ENCODE measurements at places on chromosomes 6 and 20.

DNA sequence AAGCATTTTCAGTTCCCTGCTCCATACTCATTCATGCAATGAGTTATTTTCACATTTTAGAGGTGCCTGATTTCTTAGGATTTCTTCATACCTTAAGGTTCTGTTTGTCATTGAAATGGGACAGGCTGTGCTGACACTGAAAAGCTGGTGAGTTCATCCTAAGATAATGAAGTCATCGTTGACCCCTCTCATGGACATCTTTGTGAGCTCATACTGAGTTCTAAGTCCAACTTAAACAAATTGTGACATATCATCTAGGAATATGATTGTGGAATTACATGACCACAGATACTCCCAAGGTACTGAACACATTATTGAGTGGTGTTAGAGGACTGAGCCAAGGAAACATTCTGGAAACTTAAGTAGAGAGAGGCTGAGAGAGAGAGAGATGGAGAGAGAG, 224.8 kb upstream of the JAG1 start:
- no peak overlapping the region for H3K4me3 ChIP-seq
- H3K27me3 ChIP-seq = no peaks in the 10 kb centered on the region
- no peaks in the 10 kb centered on the region for H3K4me1 ChIP-seq
- no peaks in the 10 kb centered on the region for H3K36me3 ChIP-seq
- H3K27ac ChIP-seq = no peak overlapping the region

DNA sequence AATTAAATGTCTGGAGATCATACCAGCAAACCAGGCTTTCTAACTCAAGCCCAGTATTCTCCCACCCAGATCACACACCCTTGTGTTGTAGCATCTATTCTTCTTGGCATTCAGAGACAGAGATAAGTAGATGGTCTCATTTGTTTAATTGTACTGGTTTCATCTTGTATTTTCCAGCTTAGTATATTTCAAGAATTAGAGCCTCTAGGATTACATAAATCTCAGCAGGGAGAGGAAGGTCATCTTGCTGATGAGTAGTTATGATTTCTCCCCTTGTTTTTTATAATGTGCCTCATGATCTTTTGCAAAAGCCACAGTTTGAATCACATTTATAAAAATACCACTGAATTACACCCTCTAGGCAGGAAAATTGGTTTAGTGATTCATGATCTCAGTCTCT, 106.6 kb upstream of the NRSN1 start:
- H3K27me3 ChIP-seq = no peaks in the 10 kb centered on the region
- no peak overlapping the region for H3K27ac ChIP-seq
- H3K36me3 ChIP-seq = no peaks in the 10 kb centered on the region
- no peak for DNase-seq
- no peaks in the 10 kb centered on the region for H3K4me1 ChIP-seq
- no peak overlapping the region for H3K4me3 ChIP-seq

GRCh38 chr6:107536180-107536961, 46.5 kb downstream of the SOBP start:
- H3K4me1 ChIP-seq = no peaks in the 10 kb centered on the region
- no peaks in the 10 kb centered on the region for H3K27me3 ChIP-seq
- DNase-seq = no peak
- H3K4me3 ChIP-seq = no peak overlapping the region
- peaks cover 12% of the 10 kb centered on the region for H3K36me3 ChIP-seq

GRCh38 chr6:135002974-135003703, 51.5 kb downstream of the HBS1L start:
- no peaks in the 10 kb centered on the region for H3K4me1 ChIP-seq
- peak overlapping the region; percentile 32 for H3K27ac ChIP-seq
- peaks cover 33% of the 10 kb centered on the region for H3K36me3 ChIP-seq
- DNase-seq = no peak

DNA sequence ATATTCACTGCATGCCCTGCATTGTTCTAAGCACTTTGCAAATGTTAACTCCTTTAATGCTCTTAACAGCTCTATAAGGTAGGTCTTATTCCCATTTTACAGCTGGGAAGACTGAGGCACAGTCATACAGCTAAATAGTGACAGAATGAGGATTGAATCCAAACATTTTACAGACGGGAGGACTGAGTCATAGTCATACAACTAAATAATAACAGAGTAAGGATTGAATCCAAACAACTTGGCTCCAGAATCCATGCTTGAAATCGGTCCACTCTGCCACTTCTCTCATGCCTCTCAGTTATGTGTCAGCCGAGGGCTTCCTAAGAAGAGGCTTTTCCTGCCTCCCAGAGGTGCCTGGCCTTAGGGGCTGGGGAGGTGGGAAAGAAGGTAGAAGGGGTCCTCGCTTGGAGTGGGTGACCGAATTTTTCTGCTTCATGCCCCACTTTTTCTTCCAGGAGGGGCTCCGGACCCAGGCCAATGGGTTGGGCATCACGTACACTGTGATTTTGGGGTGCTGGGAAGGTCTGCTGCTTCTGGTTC, 137.4 kb upstream of the RNF24 start:
- peaks cover 8% of the 10 kb centered on the region for H3K27me3 ChIP-seq
- H3K4me3 ChIP-seq = no peak overlapping the region
- no peak for DNase-seq
- H3K4me1 ChIP-seq = peaks cover 18% of the 10 kb centered on the region

DNA sequence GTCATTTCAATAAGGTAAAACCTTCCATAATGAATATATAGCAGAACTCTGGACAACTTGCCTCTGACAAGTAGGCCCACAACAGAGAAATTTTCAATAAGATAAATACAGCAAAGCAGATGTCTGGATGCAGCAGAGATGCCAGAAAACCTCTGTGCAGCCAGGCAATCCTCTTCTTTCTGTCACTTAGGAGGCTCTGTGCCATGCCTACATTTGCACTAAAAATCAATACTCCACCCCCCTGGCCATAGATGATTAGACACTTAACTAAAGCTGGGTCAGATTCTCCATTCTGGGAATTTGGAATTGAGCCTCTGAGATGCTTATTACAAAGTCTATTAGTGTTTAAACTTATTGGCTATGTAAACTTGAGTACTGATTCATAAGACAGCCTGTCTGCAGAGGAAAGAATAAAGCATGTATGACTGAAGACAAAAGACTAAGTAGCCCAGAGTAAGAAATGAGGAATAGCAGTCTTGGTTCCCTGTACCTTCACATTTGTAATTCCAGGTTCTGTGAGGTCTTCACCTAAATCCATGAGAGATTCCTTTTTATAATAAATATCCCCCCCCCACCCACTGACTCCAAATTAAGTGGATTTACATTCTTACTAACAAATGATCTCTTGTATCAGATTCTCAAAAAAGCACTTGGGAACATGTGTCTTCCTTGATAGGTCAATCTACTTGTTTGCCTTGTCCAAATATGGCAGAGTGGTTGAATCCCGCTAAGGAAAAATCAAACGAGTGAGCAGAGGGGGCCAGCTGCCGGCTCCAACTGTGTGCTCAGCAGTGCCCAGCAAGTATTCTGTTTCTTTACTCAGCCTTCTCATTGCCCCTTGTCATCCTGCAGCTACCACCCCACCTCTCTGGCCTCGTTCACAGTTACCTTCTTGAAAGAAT, 20.4 kb downstream of the MAN1A1 start:
- no peak for DNase-seq
- H3K4me1 ChIP-seq = peaks cover 33% of the 10 kb centered on the region
- H3K27me3 ChIP-seq = no peaks in the 10 kb centered on the region
- H3K27ac ChIP-seq = no peak overlapping the region

DNA sequence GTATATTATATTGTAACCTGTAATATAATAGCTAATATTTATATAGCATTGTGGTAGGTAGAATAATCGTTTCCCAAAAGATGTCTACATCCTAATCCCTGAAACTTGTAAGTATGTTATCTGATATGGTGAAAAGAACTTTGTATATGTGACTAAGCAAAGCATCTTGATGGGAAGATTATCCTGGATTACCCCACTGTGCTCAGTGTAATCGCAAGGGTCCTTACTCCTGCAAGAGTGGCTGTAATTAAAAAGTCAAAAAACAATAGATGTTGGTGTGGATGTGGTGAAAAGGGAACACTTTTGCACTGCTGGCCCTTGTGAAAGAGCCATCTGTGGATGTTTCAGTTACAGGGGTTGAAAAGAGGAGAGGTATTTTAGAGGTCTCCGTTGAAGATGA, 95.2 kb downstream of the EDN1 start:
- H3K27me3 ChIP-seq = no peaks in the 10 kb centered on the region
- no peak overlapping the region for H3K27ac ChIP-seq
- no peak for DNase-seq

- no peaks in the 10 kb centered on the region for H3K36me3 ChIP-seq
- DNase-seq = no peak
- H3K27ac ChIP-seq = no peak overlapping the region
- H3K27me3 ChIP-seq = no peaks in the 10 kb centered on the region
- H3K4me3 ChIP-seq = no peak overlapping the region
These were observed 645.6 kb downstream of the MMUT start for GRCh38 chr6:48817333-48818051.

DNA sequence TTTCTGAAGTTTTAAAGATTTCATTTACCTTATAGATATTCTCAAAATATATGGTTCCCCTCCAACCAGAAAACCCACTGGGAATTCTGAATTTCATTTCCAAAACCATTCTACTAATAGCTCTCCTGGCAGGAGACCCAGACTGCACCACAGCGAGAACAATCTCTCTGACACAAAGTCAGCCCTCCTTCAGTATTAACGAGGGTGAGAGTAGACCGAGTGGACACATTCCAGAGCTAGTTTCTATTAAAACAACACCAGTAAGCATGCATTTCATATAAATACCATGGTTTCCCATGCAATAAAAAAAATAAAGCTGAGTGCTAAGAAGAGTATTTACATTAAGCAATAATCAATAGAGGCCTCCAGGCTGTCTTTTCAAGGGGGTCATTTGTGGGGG, 899.6 kb upstream of the SLC35B3 start:
- no peak overlapping the region for H3K27ac ChIP-seq
- no peak overlapping the region for H3K4me3 ChIP-seq
- H3K36me3 ChIP-seq = no peaks in the 10 kb centered on the region
- no peak for DNase-seq
- H3K27me3 ChIP-seq = no peaks in the 10 kb centered on the region
- no peaks in the 10 kb centered on the region for H3K4me1 ChIP-seq
